ENCODE measurements at places on chromosomes 4 and X.

- DNase-seq: no peak
Observed at GRCh38 chr4:103105558-103106356, 6.1 kb upstream of the BDH2 start.

- no peak for DNase-seq
Observed at GRCh38 chr4:174244441-174244840, 39.0 kb downstream of the FBXO8 start.

DNA sequence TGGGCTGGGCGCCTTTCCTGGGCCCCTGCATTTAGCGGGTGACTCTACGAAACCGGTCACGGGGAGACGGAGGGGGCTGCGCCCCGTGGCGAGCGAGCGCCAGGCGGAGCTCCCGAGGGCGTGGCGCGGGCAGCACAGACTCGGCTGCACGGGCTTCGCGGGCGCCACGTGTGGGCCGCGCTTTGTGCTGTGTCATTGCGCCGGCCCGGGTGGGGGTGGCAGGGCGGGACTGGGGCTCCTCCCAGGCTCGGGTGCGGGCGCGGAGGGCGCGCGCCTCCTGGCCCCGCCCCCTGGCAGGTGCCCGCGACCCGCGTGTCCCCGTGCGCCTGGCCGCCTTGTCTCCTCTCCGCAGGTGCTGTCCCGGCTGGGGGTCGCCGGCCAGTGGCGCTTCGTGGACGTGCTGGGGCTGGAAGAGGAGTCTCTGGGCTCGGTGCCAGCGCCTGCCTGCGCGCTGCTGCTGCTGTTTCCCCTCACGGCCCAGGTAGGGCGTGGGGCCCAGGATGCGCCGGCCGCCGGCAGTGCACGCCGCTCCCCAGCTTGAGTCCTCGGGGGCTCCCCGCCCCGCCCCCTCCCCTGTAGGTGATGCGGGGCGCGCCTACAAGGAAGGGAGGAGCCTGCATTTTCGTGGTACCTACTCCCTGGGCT is 651 bp downstream of the UCHL1 start:
- peak; percentile 3 for DNase-seq

DNA sequence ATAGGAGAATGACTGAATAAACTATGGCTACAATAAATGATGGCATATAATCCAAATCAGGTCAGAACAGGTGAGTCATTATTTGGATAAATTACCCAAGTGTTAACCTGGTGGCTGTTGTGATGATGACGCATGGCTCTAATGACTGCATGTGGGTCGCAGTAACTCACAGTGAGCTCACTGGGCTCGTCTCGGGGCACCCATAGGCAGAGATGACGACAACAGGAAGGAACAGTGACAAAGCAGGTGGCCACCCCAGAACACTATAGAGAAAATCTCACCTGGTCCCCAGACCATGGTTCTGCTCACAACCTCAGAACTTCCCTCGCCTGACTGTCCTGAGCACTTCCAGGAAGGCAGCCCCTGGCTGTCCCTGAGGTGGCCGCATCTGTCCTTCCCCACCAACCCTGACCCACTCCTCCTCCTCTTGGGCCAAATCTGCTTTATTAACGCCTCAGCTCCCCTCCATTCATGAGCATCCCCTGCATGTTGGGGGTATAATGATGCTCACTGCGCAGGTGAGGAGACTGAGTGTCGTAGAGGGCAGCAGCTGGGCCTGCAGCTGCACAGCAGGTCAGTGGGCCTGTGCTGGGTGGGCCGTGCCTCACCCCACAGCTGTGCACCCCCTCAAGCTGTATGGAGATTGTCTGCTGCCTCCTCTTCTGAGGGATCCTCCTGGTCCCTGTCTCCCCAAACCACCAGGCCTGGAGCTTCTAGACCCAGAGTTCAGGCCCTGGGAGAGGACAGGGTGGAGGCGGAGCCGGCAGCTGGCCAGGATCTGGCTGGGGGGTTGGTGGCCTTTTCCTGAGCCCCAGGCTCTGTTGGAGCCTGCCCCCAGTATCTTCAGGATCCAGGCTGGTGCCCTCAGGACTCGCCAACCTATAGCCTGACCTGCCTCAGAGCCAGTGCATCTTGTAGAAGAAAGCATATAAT is 30.9 kb upstream of the FAM156A start:
- DNase-seq: no peak

DNA sequence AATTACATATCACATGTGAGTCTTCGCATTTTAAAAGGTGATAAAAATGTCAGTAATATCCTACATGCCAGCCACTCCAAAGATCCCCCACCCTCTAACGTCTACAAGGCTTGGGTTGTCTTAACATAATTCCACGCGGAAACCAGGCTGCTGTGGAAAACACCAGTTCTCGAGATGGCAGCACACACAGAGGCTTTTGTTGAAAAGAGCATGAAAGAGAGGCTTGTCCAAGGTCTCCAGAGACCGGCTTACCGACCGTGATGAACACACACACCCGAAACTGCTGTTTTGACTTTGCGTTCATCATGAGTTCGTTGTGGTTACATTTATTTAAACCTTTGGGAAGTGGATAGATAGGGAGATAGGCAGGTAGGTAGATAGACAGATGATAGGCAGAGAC is 87.9 kb downstream of the CRLF2 start:
- no peak for DNase-seq

All from hippocampal formation (tissue), 2 donors.